ENCODE measurements at places on chromosomes 1 and 21. TPM values are rescaled to one million over a fixed set of nuclear protein-coding genes. Genes with fewer than 3 reads are reported as not detected.

PTGER3 gene
- total RNA-seq, result not detected

CSF3R gene
- not detected for total RNA-seq

FCRL1 gene
- not detected for total RNA-seq

OR2L13 gene
- not detected for total RNA-seq

C1orf141 gene
- not detected for total RNA-seq

IGSF9 gene
- not detected for total RNA-seq

C1orf115 gene
- total RNA-seq, result 0.72 TPM

NPHS2 gene
- total RNA-seq, result not detected

HSD3B2 gene
- total RNA-seq, result not detected

BLACAT1 gene
- not detected for total RNA-seq

DDX59 gene
- total RNA-seq, result 28.5 TPM

IL22RA1 gene
- total RNA-seq, result 2.3 TPM

B3GALT2 gene
- total RNA-seq, result 0.96 TPM

RIPPLY3 gene
- not detected for total RNA-seq

OR4F29 gene
- total RNA-seq, result not detected

PGLYRP3 gene
- total RNA-seq, result not detected

CYP4A11 gene
- total RNA-seq, result not detected

CCT8 gene
- total RNA-seq, result 265 TPM

C1orf210 gene
- not detected for total RNA-seq

PIGR gene
- total RNA-seq, result not detected

TRPM2 gene
- total RNA-seq, result 6.7 TPM

IL12RB2 gene
- total RNA-seq, result 0.10 TPM

AIRE gene
- total RNA-seq, result 0.10 TPM

CYP4Z1 gene
- not detected for total RNA-seq

CLDN17 gene
- not detected for total RNA-seq

GBP5 gene
- total RNA-seq, result not detected

SLFNL1 gene
- total RNA-seq, result not detected

SLC25A33 gene
- 8.1 TPM for total RNA-seq

AMY2A gene
- not detected for total RNA-seq

HAPLN2 gene
- total RNA-seq, result not detected

EPHB2 gene
- 1.4 TPM for total RNA-seq

UTS2 gene
- 0.10 TPM for total RNA-seq

NBPF10 gene
- total RNA-seq, result 0.84 TPM

NTRK1 gene
- not detected for total RNA-seq

LRRC38 gene
- not detected for total RNA-seq

PLD5 gene
- total RNA-seq, result not detected

ADCY10 gene
- under 0.01 TPM for total RNA-seq

TGFB2 gene
- total RNA-seq, result 11.3 TPM

SPATA45 gene
- total RNA-seq, result not detected

ACKR1 gene
- not detected for total RNA-seq

HEYL gene
- total RNA-seq, result not detected

TOR1AIP1 gene
- 52.1 TPM for total RNA-seq

DEPDC1 gene
- 82.5 TPM for total RNA-seq

NR1I3 gene
- total RNA-seq, result not detected

ACTL8 gene
- 0.48 TPM for total RNA-seq

FMOD gene
- not detected for total RNA-seq
